ENCODE measurements at places on chromosomes 5 and 9.

- no peak for DNase-seq
Observed at GRCh38 chr9:90070056-90070455, 465.2 kb downstream of the GADD45G start.

- no peak for DNase-seq
Observed at GRCh38 chr5:115806986-115807653, 9.3 kb downstream of the CDO1 start.

GRCh38 chr5:179599100-179599499, 24.4 kb downstream of the HNRNPH1 start:
- no peak for DNase-seq

GRCh38 chr5:65722575-65723403, 784 bp downstream of the NLN start:
- peak; percentile 3 for DNase-seq

GRCh38 chr5:5919411-5919810, 458.9 kb downstream of the MED10 start:
- no peak for DNase-seq

DNA sequence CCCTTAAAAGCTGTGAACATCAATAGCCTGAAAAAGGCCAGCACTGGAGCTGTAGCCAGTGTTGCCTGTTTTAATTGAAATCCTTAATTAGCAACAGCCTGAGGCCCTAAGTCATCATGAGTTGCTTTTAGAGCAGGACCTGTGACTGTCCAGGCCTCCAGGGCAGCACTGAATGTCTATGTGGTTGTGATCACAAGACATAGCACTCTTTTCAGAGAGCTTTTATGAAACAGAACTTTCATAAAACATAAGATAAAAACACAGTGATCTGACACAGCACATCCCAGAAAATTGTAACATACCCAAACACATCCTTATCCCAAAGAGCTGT, 85.5 kb upstream of the MYO10 start:
- no peak for DNase-seq

DNA sequence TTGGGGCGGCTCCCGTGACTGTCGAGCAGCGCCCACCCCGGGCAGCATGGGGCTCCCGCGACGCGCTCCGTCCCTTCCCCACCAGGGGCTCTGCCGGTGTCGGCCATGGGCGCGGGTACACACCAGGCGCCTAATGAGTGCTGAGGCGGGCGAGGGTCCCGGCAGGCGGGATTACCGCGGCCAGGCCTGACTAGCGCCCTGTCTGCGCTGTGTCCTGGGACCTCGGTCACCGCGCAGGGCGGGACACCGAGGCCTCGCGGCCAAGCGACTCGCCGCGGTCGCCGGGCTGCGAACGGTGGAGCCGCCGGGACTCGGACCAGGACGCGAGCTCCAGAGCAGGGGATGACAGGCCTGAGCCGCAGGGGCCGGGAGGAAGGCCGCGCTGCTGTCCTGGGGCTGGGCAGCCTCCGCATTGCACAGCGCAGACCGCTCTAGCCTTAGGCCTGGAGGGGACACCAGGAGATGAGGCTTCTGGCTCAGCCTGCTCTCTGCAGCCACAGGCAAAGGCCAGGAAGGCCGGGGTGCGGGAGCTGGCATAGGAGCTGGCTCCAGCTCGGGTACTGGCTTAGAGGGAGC, 14.1 kb downstream of the LCN10 start:
- DNase-seq, result no peak

DNA sequence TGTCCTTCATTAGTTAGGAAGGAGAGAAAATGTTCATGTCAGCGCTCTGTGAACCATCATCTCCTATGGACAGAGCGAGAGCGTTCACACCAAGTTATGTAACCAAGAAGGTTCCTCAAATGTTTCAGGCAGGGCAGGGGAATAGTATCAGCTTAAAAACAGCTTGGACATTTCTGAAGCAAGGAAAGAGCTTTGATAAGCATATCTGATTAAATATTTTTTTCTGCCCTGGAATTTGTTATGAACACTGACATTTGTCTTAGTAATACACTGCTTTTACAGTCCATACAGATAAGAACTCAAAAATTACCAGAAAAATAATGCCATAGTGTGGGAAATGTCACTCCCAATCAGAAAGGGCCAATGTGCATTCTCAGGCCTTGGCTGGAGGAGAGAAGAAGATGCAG, 66.3 kb upstream of the LIFR start:
- no peak for DNase-seq

- no peak for DNase-seq
Observed at GRCh38 chr9:116979456-116979855, 292.4 kb downstream of the TRIM32 start.

- no peak for DNase-seq
Observed at GRCh38 chr9:135279834-135280393, 192.4 kb downstream of the OLFM1 start.

- DNase-seq, result no peak
Observed at GRCh38 chr9:17631396-17631795, 52.5 kb downstream of the SH3GL2 start.

GRCh38 chr9:111678293-111678692, 16.9 kb downstream of the GNG10 start:
- no peak for DNase-seq

- no peak for DNase-seq
Observed at GRCh38 chr9:112720113-112720780, 2.3 kb upstream of the INIP start.

- no peak for DNase-seq
Observed at GRCh38 chr5:32190095-32190494, 16.0 kb upstream of the GOLPH3 start.

DNA sequence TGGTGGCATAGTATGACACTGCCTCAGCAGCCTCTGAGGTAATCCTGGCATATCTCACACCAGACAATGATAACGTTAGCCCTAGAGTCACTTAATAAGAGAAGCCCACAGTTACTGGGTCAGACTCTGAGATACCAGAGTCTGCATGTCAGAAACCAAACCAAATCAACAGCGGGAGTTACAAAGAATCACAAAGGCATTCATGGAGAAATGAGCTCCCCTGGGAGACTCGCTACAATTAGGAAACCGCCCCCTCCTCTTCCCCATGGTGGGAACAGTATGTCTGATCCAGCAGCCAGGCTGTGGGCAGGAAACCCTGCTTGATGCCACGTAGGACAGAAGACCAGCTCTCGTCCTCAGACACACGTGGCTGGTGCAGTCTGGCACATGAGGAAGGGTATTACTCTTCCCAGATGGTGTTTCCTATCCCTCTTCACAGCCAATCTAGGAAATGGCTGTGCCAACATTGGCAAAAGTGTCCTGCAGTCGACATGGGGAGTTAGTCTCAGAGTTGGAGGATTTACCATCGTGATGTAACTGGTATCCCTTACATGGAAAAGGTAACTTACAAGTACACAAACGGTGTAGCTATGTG, 485.4 kb downstream of the ZNF608 start:
- no peak for DNase-seq

DNA sequence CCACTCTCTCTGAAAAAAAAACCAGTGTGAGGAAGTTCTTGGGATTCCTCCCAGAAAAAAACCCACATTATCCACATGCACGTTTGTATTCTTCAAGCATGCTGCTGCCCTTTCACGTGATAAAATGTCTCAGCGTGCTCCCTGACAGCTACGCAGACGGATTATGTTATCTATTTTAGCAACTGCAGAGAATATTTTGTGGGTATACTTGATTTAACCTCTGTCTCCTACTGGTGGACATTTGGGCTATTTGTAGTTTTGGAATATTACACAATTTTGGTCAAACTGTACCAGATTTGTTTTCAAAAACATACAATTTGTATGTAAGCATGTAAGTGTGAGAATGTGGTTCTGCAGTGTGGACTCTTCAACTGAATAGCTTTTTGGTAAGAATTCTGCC, 10.7 kb downstream of the PRRC2B start:
- no peak for DNase-seq

GRCh38 chr5:92560698-92561401, 1020.2 kb downstream of the NR2F1-AS1 start:
- DNase-seq, result no peak

DNA sequence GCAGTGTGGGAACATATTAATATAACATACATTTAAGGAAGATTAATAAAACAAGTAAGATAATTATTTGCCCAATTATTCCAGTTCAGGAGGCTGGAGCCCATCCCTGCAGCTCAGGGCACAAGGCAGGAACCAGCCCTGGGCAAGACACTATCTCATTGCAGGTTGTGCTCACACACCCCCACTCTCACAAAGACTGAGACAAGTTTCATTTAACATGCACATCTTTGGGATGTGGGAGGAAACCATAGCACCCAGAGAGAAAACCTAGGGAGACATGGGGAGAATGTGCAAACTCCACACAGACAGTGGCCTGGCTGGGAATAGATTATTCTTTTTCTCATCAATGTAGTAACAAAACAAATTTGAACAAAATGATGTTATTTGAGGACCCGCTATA, 279.1 kb downstream of the MCTP1 start:
- no peak for DNase-seq

DNA sequence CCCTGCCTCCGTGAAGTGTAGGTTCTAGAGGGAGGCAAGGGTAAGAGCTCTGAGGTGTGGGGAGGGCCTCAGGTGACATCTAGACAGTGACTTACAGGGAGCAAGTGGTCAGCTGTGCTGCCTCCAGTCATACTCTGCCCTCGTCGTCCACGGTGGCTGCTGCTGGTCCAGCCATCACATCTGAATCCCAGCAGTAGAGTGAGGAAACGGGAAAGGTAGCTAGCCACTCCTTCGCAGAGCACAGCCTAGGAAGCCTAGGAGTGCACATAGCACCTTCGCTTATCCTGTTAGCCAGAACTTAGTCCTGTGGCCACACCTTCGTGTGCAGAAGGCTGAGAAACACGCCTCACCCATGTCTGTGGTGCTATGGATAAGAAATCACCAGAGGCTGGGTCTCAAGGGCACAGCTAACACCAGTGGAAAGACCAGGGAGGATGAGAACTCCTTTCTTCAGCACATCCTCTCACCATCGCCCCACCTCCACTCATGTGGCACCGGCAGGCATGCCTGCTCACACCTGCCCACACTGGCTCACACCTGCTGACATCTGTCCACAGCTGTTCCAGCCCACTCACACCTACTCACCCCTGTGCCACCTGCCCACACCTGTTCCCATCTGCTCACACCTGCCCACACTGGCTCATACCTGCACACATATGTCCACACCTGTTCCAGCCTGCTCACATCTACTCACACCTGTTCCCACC, 44.5 kb upstream of the SLC6A19 start:
- DNase-seq, result no peak
